ENCODE measurements at places on chromosomes 16 and 17.
A peak's percentile ranks its signal among the peaks of the same experiment; 100 is the strongest.

- DNase-seq, result no peak
Observed at GRCh38 chr17:32777922-32778321, 99.0 kb downstream of the MYO1D start.

- DNase-seq, result peak; percentile 35
Observed at GRCh38 chr17:75178453-75178852, 4.3 kb downstream of the SUMO2 start.

DNA sequence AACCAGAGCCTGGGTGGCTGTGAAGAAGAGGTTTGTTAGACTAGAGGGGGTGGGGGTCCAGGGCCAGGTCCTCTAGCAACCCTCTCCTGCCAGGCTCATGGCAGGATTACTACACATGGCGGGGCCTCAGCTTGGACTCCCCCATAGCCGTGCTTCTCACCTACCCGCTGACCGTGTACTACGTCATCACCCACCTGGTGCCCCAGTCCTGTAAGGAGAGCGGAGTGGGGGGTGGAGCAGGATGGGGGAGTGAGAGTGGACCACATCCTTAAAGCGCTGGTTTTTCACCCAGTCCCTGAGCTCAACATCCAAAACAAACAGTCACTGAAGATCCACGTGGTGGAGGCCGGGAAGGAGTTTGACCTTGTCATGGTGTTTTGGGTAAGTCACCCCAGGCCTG, 4.2 kb upstream of the CXCL16 start:
- no peak for DNase-seq

DNA sequence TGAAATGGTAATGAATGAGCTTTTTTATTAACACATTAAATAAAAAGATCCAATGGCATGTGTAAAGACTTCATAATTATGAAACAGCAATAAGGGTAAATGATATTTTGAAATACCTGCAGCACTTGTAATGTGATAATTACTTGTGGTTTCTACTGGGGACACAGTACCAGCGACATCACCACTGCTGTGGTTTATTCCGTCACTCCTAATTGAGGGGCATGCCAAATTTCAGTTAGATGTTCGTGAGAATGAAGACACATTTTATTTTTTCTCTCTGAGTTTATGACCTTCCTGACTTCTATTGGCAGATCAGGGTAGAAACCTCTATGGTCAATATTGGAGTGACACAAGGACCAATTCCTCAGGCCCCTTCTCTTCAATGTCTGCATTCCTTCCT, 131.9 kb upstream of the XYLT1 start:
- peak; percentile 37 for DNase-seq

DNA sequence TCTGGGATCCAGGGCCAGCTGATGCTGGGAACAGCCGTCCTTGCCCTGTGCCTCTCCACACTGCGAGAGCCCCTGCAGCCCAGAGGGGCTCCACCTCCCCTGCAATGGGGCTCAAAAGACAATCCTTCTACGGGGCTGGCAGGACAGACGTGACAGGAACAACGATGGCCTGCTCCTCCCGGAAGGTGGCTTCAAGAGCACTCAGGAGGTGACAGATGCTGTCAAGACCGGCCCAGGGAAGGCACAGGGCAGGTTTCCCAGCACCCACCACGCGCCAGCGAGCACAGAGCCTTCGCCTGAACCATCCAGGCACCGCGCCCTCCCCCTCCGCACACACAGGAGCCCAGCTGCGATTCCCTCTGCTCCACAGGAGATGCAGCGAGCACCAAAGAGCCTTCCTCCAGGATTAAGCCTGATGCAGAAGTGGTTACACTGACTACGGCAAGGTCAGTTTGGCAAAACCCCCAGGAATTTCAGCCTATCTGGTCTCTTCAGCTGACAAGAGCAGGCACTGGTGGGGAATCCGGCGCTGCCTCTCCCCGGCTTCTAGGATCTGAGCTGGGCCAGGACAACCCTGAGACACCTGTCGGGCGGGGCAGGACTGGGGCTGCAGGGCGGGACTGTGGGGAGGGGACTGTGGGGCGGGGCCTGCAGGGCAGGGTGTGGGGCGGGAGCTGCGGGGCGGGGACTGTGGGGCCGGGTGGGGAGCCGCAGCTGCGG, 103.4 kb downstream of the ZNF778 start:
- no peak for DNase-seq

- no peak for DNase-seq
Observed at GRCh38 chr17:48997827-48998586, 822 bp downstream of the IGF2BP1 start.

GRCh38 chr17:9315360-9315759, 260.3 kb downstream of the STX8 start:
- DNase-seq, result no peak

DNA sequence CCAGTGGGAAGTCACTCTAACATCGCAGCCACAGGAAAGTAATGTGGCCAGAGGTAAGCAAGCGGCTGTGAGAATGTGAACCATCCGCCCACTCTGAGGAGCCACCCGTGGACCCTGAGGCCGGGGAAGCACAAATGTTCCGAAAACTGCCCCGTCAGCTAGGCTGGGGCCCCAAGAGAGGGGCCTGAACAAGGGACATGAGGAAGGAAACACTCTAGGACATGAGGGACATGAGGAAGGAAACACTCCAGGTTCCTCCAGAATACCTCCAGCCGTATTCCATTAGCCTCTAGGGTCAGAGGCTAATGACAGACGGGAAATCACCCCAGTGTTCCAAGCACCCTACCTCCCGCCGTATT, 317 bp downstream of the TEFM start:
- no peak for DNase-seq

GRCh38 chr16:29804455-29805231, 1.7 kb upstream of the MAZ start:
- DNase-seq, result peak; percentile 34

- no peak for DNase-seq
Observed at GRCh38 chr17:45388604-45389325, 43.9 kb downstream of the ARHGAP27 start.

GRCh38 chr17:75832164-75832651, 12.0 kb downstream of the UNC13D start:
- no peak for DNase-seq

DNA sequence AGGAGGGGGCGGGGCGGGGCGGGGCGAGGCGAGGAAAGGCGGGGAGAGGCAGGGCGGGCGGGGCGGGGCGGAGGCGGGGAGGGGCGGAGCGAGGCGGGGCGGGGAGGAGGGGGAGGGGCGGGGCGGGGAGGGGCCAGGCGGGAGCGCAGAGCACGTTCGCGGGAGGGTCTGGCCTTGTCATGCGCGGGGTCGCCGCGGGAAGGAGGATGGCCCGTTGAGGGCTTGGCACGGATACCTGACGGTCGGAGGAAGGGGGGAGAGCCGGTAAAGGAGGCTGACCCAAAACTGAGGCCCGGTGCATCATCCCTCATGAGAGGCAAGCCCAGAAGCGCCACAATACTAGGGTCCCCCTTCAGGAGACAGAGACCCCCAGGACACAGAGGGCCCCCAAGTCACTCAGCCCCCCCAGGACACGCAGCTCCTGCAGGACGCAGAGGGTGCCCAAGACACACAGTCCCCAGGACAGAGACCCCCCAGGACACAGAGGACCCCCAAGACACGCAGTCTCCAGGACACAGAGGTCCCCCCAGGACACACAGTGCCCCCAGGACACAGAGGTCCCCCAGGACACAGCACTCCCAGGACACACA, 593 bp upstream of the WDR45B start:
- DNase-seq, result no peak

GRCh38 chr16:82807311-82807710, 180.5 kb downstream of the CDH13 start:
- DNase-seq, result no peak

DNA sequence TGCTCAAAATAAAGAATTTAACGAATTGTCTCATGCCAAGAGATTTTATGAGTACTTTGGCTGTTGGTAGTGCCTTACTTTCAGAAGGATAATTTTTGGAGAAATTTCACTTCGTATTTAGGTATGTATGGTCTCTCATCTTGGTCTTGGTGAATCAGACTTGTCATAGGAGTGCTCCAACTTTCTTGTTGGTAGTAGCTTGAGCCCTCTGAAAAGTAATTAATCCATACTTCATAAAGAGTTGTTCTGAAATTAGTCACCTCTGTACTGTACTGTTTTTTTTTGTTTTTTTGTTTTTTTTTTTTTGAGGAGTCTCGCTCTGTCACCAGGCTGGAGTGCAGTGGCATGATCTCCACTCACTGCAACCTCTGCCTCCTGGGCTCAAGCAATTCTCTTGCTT, 11.6 kb downstream of the ZNRF1 start:
- DNase-seq, result no peak

DNA sequence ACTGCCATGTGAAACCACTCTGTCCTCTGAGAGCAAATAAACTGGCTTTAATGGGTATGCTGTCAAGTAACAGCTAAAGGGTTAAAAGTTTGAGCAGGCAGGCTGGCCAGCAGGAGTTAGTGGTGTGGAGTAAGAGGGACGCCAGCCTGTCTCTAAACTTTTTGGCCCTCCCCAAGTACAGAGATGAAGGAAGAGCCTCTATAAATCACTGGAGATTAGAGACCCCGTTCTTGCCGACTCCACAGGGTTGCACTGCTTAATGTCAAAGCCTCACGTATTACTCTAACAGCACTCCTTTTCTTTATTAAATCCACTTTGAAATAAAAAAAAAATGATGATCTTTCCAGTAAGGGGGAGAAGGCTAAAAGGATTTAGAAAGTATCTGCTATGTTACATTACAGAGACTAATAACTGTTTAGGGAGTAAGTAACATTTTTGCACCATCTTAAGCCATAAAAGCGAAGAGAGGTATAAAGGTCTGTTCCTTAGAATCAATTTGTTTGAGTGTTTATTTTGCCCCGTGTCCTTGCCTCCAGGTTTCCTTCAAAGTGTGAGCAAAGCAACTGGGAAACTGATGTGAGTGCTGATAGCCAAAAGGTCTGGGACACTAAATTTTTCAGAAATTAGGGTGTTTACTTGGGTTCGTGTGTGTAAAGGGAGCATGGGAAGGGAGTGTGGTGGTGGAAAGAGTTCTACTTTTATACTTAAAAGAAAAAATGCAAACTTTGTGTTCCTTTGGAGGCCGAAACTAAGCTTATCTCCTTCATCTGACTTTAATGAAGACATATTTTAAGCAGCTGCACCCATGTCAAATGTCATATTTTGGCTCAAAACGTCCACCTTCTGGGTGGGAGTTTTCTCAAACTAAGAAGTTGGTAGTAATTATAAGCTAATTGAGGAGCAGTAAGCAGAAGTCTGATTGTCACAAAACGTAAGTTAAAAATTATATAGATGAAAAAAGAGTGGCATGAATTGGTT, 109.9 kb upstream of the TBX2 start:
- no peak for DNase-seq

DNA sequence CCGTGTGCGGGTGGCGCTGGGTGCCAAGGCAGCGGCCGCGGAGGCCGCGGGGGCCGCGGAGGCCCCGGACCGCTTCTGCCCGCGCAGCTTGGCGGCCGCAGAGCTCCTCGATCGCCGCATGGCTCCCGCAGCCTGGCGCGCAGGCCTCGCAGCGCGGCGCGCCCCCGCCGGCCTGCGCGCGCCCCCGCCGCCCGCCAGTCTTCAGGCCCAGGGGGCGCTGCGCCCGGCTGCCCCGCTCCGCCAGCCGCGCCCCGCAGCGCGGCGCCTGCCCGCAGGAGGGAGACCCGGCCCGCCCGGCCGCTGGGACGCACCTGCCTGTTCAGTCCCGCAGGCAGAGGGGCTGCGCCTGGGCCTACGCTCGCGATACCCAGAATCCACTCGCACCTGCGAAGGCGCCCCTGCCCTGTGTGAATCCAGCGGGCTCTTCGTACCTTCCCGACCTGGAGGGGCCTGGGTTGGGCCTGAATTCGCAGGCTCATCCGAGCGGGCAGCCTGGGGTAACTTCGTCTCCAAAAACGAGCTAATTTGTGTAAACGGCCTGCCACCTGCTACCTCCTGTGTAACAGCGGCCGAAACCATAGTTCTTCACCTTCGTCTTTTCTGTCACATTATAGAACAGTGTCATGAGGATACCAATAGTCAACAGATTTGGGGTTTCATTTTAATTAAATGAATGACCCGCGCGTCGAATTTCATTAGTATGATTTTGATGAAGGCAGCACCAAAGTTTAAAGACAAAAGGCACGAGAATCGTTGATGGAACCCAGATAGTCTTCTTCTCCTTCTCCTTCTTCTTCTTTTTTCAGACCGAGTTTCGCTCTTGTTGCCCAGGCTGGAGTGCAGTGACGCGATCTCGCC, at the start of gene CENPV:
TSS of gene CENPV (minus strand) at position 153 of the 858 bp plus-strand sequence. CDS start at position 120, 33 bp downstream.
- DNase-seq, result peak; percentile 75

- DNase-seq, result no peak
Observed at GRCh38 chr17:63833026-63833740, 5.7 kb upstream of the FTSJ3 start.

DNA sequence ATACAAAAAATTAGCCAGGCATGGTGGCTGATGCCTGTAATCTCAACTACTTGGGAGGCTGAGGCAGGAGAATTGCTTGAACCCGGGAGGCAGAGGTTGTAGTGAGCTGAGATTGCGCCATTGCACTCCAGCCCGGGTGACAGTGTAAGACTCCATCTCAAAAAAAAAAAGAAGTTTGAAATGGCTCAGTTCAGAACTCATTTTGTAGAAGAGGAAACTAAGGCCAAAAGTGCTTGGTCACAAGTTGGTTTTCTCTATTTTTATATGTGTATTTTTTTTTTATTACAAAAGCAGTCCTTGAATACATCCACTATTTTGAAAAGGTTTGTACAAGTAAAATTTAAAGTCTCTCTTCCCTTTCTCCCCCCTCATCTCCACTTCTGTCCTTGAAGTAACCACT, 5.5 kb downstream of the TAC4 start:
- DNase-seq, result no peak

GRCh38 chr17:20225162-20226115, 216.3 kb downstream of the SPECC1 start:
- DNase-seq, result no peak

DNA sequence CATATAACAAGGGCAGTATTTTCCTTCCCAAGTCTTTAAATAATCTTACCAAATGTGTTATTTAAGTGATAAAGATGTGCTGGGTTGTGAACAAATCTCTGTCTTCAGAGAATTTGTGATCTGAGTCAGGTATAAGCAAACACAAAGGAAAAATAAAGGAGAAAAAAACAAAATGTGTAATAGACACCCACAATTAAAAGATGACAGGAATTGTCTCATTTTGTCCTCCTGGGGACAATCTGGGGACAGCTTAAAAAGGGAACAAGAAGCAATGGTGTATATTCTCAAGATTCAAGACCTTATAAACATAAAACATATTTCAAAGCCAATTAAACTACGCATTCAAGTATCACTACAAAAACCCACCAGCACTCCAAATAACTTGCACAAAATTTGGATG, 107.2 kb downstream of the TRIM37 start:
- DNase-seq, result no peak

DNA sequence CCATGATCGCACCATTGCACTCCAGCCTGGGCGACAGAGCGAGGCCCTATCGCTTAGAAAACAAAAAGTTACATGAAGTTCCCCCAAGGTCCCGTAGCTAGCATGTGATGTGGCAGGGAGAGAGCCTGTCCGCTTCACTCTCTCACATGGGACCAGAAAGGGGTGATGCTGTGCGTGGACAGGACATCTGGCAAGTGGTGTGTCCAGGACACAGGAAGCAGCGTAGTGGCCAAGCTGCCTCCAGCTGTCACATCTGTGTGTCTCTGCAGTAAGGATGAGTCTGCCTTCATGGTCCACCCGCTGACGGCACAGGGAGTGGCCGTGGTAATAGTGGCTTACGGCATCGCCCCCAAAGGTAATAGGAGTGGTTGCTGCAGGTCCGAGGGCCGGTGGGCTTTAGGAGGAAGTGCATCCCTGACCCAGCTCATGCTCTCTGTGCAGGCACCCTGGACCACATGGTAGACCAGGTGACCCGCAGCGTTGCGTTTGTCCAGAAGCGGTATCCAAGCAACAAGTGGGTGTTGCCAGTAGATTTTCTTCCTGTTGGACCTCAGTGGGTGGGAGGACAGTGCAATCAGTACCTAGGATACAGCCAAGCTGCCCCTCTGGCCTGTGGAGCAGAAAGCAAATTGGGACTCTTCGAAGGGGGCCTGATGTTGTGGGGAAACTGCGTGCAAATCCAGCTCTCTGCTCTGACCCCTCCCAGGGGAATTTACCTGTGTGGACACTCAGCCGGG, 9.5 kb upstream of the BIRC5 start:
- no peak for DNase-seq
